ENCODE measurements at places on chromosomes 4 and X.

GRCh38 chr4:53489279-53489889 lies 101.9 kb downstream of the LNX1 start:
- no peak for DNase-seq

- no peak for DNase-seq
These were observed 36.3 kb upstream of the PARM1 start for GRCh38 chr4:74896595-74896994.

GRCh38 chr4:188400451-188400850 lies 261.2 kb downstream of the TRIML1 start:
- DNase-seq: no peak

- no peak for DNase-seq
These were observed 29.1 kb downstream of the TRAPPC11 start for GRCh38 chr4:183688216-183688615.

DNA sequence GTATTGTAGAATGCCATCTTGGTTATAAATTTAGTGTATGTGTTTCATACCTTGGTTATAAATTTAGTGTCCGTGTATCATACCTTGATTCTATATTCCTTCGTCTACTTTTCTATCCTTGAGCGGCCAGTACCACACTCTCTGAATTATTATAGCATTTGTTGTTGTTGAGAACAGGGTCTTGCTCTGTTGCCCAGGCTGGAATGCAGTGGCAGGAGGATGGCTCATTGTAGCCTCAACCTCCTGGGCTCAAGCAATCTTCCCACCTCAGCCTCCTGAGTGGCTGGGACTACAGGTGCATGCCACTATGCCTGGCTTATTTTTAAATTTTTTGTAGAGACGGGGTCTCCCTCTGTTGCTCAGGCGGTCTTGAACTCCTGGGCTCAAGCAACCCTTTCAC lies 50.1 kb downstream of the FAM193A start:
- DNase-seq: no peak
